Peyer's patch (tissue), 4 donors: ENCODE measurements at places on chromosomes 16 and 17.

- DNase-seq = no peak
Measured at GRCh38 chr16:20838240-20838639, 31.9 kb downstream of the REXO5 start.

GRCh38 chr16:86090461-86091170 is 191.7 kb downstream of the IRF8 start:
- DNase-seq = peak; percentile 17

DNA sequence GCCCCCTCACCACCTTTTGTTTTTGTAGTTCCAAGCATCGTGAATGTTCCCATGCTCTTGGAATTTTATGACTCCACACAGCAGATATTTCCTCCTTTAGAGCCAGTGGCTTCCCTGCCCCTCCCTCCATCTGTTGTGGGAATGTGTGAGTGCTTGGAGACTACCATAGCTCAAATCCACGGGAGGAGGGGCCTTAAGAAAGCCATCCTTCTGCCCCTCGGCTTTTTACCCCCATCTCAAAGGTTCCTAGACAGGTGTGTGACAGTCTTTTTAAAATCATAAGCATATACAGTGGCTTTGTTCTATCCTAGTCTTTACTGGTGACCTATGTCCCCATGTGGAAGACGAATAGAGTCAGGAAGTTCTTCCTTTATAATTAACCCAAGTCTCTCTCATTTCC is 47.2 kb downstream of the YPEL2 start:
- no peak for DNase-seq

GRCh38 chr16:49618955-49619354 is 237.0 kb downstream of the ZNF423 start:
- DNase-seq = no peak

DNA sequence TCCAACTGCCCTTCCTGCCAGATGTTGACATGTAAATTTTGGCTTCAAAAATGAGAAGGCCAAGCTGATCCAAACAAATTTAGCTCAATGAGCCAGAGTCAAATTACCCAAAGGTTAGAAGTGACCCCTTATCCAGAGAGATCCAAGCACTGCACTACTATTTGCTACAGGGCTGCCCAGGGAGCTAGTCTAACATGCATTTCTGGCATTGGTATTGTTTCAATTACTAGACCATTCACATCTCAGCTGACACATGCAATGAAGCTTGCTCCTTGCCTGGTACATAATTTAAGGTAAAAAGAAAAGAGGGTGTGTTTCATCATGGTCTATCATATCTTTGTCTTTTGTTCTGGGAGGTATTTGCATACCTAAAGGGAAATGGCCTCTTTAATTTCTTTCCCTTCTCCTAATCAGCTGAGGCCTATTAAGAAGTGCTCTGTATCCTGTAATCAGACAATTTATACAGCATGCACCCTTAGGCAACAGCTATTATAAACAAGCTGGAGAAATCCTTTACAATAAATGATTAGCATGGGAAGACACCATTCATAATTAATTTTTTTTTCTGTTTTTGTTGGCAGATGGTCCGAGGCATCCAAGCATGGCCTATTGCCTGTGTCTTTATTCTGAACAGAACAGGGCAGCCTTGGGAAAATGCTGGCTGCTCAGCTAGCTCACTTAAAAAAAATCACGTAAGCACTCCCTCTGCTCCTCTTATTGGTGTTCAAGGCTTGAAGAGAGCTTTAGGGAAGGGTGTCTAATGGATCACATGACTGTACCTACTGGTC is 161.5 kb upstream of the SALL1 start:
- no peak for DNase-seq

DNA sequence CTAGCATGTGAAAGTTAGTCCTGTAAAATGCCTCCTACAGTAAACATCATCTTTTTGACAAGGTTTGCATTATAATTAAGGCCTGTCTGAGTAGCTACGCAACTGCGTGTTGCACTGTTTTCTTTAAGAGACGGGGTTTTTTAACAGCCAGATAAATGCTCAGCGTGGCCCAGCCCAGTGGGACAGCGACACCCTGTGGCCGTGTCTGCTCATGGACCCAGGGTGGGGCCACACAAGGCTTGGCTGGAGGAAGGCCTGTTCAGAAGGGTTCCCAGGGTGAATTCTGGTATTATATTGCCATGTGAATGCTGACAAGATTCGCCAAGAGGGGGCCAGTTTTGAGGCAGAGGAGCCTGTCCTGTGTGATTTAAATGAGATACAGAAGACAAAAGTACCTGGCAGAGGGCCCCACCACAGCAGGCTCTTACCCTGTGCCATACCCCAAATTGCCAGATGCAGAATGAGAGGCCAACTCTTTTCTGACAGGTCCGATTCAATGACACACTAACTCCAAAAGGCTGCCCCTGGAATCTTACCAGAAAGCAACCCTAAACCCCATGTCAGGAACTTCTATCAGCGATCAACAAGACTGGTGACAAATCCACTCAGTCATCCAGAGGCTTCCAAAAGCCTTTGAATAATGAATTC is 65.9 kb upstream of the IRX6 start:
- no peak for DNase-seq

DNA sequence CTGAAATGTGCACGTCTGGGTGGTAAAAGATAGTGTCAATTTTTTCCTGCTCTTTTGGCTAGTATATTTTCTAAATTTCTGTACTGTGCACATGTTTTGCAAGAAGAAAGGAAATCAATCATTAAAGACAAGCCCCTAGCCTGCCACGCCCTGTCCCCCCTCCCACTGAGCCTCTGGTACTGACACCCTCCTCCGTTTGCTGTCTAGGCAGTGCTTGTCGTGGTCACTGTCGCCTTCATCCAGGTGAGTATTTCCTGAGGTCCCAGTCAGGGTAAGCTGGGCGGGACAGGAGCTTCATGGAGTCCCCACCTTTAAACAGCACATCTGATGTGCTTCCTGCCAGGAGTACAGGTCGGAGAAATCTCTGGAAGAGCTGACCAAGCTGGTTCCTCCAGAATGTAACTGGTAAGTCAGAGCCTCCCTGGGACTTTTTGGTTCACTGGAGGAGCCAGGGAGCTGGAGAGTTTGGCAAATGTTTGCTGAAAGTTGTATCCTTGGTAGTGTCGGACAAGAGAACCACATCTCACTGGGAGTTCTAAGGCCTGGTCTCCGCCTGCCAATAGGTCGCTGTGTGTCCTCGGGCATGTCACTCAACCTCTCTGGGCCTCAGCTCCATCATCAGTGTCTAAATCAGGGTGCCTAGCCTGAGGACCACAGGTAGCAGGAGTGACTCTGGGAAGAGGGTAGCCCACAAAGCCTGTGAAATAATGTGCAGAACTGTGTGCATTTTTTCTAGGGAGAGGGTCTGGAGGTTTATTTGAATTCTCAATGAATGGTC is 42.2 kb downstream of the ATP2C2 start:
- no peak for DNase-seq

DNA sequence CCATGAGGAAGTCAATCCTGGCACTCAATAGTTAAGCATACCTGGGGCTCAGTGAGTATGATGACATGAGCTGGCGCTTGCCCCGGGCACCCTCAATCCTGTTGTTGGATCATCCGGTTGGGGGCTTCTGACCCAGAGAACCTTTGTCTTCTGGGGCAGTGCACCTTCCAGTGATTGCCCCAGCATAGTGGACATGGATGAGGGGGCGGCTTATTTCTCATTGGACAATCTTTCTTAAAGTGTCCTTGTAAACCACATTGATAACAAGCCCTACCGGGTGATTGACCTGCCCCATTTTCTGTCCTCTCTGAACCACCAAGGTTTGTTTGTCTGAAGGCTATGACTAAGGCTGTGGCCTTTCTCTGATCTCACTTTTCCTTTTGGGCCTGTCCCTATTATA is 18.2 kb downstream of the IGSF6 start:
- DNase-seq = no peak
